ENCODE measurements at places on chromosomes 3 and 15.

DNA sequence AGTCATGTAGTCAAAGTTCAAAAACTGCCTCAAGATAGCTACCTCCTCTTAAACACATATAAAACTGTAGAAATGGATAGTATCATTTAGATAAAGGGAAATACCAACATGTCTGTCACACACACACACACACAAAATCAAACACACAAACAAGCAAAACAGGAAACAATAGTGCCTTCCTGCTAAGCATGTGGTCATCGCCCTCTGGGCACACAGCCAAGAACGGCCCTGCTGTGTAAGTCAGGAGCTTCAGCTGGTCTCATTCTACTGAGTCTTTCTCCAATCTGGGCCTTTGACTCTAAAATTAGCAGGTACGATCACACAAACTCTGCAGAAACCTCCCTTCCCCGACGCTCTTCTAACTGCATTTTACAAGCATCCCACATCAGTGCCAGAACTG, 272.2 kb upstream of the CHRNA7 start:
- DNase-seq: no peak

GRCh38 chr3:183081459-183082183, 17.7 kb downstream of the MCCC1 start:
- DNase-seq: no peak

DNA sequence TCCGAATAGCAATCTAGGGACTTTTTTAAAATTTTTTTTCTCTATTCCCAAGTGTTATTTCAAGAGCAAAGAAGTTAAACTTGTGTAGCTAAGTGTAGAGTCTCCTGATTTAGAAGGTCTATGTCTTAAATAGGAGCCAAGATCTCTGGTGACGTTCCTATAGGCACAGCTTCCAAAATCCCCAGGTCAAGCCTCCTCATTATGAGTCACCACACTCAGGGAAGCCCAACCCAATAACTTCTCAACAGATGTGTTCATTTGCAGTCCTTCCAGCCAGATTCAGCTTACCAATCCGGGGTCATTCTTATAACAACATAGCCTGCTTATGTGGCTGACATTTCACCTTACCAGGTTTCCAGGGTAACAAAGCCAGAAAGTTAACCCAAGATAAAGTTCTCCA, 270.3 kb downstream of the IL5RA start:
- DNase-seq: no peak

GRCh38 chr3:162436826-162437225, 940.2 kb downstream of the OTOL1 start:
- no peak for DNase-seq

GRCh38 chr15:87591582-87591981, 665.0 kb downstream of the NTRK3 start:
- DNase-seq: no peak

- DNase-seq: no peak
Observed at GRCh38 chr3:71926262-71926600, 141.3 kb upstream of the PROK2 start.

- DNase-seq: no peak
Observed at GRCh38 chr15:69457304-69458280, 5.0 kb downstream of the RPLP1 start.

DNA sequence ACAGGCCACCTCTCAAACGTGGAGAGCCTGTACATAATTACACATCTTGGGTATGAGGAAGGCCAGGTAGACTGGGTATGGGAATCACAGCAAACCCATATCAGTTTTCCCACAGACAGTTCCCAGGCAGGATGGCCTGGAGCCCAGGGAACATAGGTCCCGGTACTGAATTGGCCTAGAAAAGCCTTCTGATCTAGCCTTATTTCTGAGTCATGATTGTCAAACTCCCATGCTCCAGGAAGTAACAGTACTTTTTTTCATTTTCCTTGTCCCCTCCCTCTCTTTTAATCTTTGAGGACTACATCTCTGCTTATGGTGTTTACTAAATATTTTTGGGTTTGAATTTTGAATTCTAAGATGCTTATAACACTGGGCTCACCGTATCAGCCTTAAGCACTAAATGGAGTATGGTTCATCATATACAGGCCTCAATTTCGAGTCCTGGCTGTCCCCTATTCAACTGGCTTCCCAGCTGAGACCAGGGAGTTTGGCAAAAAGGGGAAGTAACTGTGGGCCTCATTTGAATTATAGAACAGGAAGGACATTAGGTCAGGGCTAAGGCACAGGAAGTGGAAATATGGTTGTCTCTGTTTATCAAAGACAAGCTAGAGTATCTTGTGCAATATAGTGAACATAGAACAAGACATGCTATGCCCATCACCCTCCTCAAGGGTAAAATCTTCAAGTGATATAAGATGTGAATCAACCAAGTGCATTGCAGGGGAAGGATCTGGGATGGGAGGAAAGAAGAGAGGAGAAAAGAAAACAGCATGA, 494.6 kb downstream of the NTRK3 start:
- DNase-seq: no peak

GRCh38 chr15:41490355-41490754, 3.3 kb upstream of the ITPKA start:
- no peak for DNase-seq

GRCh38 chr15:69132977-69133861, 27.2 kb upstream of the GLCE start:
- DNase-seq: no peak

DNA sequence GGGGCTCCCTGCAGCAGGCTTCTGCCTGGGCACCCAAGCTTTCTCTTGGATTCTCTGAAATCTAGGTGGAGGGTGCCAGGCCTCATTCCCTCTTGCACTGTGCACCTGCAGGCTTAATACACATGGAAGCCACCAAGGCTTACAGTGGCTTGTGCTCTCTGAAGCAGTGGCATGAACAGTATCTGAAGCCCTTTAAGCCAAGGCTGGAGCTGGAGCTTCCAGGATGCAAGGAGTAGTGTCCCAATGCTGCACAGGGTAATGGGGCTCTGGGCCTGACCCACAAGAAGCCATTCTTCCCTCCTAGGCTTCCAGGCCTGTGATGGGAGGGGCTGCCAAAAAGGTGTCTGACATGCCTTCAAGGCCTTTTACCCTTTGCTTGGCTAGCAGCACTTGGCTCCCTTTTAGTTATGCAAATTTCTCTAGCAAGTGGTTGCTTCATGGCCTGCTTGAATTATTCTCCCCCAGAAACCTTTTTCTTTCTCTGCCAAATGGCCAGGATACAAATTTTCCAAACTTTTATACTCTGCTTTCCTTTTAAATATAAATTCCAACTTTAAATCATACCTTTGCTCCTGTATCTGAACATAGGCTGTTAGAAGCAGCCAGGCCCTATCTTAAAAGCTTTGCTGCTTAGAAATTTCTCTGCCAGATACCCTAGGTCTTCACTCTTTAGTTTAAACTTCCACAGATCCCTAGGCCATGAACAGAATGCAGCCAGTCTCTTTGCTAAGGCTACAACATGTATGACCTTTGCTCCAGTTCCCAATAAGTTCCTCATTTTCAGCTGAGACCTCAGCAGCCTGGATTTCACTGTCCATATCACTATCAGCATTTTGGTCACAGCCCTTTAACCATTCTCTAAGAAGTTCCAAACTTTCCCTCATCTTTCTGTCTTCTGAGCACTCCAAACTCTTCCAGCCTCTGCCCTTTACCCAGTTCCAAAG, 201.1 kb upstream of the LRRFIP2 start:
- no peak for DNase-seq

GRCh38 chr3:126275620-126275904, 81.6 kb downstream of the KLF15 start:
- no peak for DNase-seq

GRCh38 chr3:69032737-69033136, 19.3 kb upstream of the EOGT start:
- no peak for DNase-seq
